Glutamatergic neuron (in vitro differentiated cells): ENCODE measurements at places on chromosomes 2 and 18. TPM values are rescaled to one million over a fixed set of nuclear protein-coding genes. Genes with fewer than 3 reads are reported as not detected.

Gene GAD1
- 0.44 TPM for total RNA-seq

Gene SGPP2
- 2.1 TPM for total RNA-seq

Gene CHST9
- not detected for total RNA-seq

Gene ALLC
- total RNA-seq = not detected

Gene REG3A
- not detected for total RNA-seq

Gene GULP1
- 17.7 TPM for total RNA-seq

Gene CCDC74A
- 0.54 TPM for total RNA-seq

Gene NOSTRIN
- total RNA-seq = not detected

Gene AGPS
- total RNA-seq = 50.8 TPM

Gene GRP
- not detected for total RNA-seq

Gene DSEL
- total RNA-seq = 12.2 TPM

Gene SPRED2
- 54.5 TPM for total RNA-seq

Gene VWA3B
- not detected for total RNA-seq

Gene NEU4
- total RNA-seq = 0.88 TPM

Gene RANBP2
- 105 TPM for total RNA-seq

Gene PSMA8
- total RNA-seq = not detected

Gene CCDC68
- total RNA-seq = not detected

Gene GALR1
- 0.49 TPM for total RNA-seq

Gene SULT1C2
- not detected for total RNA-seq

Gene ACADL
- not detected for total RNA-seq

Gene ELOA2
- total RNA-seq = not detected
